ENCODE measurements at places on chromosomes 4 and X. TPM values are rescaled to one million over a fixed set of nuclear protein-coding genes. Genes with fewer than 3 reads are reported as not detected.

DNA sequence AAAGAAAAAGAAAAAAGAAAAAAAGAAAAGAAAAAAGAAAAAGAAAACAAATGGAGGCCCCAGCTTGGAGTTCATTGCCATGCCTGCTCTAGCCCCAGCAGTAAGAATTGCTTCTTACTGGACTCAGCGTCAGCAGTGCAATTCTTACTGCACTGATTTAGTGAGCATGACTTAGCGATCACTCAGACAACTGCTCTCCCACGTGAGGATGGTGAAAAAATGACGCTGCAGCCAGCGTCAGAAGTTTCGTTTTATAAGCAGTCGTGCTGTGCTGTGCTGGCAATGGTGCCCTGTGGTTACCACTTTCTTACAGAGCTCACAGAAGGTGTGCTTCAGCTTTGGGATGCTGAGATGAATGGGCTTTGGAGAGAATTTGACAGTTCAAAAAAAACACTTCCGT lies 68.3 kb upstream of the DDX3X start:
- peak; percentile 53 for DNase-seq

GRCh38 chr4:129378364-129378763 lies 282.4 kb downstream of the C4orf33 start:
- no peak for DNase-seq

Gene HOPX
- not detected for total RNA-seq

Gene CT47B1
- not detected for total RNA-seq

DNA sequence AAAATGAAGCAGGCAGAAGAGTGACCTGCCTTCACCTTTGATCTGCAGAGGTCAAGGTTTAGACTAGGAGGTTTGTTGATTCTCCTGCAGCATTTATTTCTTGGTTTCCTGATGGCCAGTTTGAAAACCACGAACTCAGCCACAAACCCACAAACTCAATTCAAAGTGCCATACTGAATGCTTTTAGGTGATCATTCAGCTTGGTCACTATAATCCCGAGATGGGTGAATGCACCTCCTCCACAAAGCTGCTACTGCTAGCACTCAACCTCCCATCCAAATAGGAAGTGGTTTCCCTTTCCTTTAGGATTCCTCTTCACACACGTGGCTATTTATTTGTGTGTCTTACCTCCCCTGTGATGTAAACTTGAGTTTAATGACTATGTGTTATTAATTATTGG lies 225.2 kb downstream of the MID1 start:
- peak; percentile 21 for DNase-seq

DNA sequence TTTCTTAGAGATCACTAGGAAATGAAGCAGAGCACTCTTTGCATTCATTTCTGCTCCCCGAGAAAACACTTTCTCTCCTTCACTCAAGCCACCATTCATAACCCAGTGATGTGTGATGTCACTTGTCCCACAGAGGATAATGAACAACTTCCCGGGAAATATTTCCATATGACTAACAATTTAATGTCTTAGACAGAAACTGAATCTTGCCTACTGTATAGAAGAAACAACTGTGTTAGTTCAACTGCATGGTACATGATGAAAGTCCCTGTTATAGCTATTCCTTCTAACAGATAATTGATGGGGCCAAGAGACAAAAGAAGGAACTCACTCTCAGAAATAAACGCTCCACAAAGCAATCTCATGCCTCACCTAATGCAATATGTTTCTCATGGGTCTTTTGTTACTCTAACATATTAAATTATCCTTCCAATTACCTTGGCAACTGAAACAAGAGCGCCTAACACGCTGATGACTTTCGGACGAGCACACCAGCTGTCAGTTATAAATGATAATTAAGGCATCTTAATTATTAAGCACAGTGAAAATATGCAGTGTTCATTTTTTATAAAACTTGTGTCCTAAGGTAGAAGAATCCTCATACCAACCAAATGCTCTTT lies 113.7 kb upstream of the TLR3 start:
- no peak for DNase-seq

Gene CRLF2
- not detected for total RNA-seq

Gene POLN
- total RNA-seq, result 0.10 TPM

DNA sequence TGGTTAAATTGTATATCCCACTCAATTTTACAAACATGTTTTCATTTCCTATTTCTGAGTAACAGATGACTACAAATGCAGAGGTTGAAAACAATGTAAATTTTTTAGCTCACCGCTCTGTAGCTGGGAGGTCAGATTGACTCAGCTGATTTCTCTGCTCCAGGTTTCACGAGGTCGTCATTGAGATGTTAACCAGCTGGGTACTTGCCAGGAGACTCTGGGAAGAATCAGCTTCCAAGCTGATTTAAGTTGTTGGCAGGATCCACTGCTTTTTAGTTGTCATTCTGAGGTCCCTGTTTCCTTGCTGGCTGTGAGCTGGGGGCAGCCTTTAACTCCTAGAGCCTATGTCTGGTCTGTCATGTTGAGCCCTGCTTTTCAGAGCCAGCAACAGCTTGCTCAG lies 864.3 kb upstream of the AGA start:
- DNase-seq, result no peak

Gene SERTM2
- total RNA-seq, result not detected

Gene PPP4R3C
- total RNA-seq, result not detected

DNA sequence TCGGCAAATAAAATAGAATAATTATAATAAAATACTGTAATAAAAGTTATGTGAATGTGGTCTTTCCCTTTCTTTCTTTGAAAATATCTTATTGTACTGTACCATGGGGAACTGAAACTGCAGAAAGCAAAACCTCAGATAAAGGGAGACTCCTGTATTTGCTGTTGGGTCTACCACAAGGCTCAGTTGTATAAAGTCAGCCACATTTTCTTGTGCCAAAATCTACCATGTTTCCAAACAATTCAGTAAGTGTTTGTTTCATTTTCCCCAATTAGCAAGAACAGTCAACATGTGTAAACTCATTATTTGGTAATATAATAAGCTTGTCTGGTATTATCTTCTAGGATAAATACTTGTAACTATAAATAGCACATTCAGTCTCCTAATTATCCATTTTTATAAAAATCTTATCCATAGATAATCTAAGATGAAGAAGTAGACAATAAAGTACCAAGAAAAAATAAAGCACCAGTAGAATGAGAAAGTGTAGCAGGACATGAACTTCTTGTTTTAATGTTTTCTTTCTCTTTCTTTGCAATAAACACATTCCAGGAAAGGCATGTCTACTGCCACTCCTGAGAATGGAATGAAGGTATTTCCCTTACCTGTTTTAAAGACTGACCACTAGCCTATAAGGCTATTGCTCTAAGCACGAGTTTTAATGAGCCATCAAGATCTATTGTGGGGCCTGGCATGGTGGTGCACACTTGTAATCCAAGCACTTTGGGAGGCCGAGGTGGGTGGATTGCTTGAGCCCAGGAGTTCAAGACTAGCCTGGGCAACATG lies 15.0 kb upstream of the OTUD4 start:
- DNase-seq, result no peak

GRCh38 chr4:123807866-123808265 lies 411.3 kb downstream of the SPRY1 start:
- DNase-seq, result no peak

GRCh38 chr4:82017680-82018079 lies 356.1 kb downstream of the HNRNPD start:
- DNase-seq, result peak; percentile 17

Gene CENPVL1
- total RNA-seq, result not detected

Gene PLAC8
- not detected for total RNA-seq
